Retinal pigment epithelial cell (primary cell): ENCODE measurements at places on chromosomes 12 and 14.

- peak; percentile 43 for DNase-seq
Measured at GRCh38 chr14:65745396-65746190, 333.1 kb downstream of the FUT8 start.

DNA sequence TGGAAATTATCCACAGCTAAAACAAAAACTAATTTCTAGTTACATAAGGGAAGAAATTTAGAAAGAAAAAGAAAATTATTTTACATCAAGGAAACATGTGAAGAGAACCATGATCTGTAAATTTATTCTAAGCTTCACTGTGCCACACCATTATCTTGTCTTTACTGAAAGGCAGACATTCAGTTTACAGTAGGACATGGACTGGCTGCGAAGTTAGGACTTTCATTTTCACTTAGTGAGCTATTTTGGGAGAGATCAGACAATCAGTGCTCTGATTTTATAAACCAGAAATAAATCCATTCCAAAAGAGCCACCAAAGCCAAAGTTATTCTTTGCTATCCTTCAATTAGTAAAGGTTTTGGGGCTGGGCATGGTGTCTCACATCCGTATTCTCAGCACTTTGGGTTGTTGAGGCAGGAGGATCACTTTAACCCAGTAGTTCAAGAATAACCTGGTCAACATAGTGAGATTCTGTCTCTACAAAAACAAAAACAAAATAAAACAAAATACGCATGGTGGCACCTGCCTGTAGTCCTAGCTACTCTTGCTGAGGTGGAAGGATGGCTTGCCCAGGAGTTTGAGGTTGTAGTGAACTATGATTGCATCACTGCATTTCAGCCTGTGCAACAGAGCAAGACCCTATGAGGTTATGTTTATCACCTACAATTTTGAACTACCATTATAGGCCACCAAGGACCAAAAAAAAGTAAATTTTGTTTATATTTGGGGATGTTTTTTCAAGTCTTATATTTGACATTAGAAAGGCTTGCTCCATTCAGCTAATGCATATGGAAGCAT, 1084.8 kb upstream of the ATXN7L3B start:
- no peak for DNase-seq

- no peak for DNase-seq
Measured at GRCh38 chr12:122139941-122140340, 34.1 kb downstream of the IL31 start.

- no peak for DNase-seq
Measured at GRCh38 chr14:68786491-68787091, 6.3 kb downstream of the ZFP36L1 start.

DNA sequence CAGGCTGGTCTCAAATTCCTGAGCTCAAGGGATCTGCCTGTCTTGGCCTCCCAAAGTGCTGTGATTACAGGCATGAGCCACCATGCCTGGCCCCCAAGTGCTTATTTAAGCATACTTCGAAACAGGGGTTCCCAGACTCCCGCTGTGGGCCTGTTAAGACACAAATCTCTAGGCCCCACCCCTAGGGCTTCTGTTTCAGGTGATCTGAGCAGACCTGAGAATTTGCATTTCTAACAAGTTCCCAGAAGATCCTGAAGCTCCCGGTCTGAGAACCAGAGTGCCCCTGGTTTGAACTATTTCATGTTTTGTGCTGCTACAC, 25.0 kb downstream of the GCH1 start:
- DNase-seq = no peak

DNA sequence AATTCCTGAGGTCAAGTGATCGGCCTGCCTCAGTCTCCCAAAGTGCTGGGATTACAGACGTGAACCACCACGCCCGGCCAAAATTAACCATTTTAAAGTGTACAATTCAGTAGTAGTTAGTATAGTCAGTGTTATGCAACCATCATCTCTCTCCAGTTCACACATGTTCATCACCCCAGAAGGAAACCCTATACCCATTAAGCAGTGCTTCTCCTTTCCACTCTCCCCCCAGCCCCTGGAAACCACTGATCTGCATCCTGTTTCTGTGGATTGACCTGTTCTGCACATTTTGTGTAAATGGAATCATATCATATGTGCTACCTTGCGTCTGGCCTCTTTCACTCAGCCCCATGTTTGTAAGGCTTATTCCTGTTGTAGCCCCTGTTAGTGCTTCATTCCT, 52.2 kb downstream of the PHETA1 start:
- DNase-seq = no peak

DNA sequence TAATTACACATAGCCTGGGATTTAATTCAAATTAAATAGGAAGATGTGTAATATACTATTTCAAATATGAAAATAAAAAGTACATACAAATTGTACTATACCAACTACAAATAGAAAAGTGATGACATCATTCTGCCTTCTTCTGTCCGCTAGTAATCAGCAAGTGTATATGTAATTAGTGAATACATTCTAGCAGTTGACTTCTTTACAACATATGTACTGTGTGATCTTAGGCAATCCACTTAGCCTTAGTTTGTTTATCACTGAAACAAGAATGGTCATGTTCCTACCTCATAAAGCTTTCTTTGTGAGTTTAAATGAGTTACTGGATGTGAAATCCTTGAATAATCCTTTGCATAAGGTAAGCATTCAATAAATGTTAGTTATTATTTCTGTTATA, 7.8 kb upstream of the LUM start:
- no peak for DNase-seq

DNA sequence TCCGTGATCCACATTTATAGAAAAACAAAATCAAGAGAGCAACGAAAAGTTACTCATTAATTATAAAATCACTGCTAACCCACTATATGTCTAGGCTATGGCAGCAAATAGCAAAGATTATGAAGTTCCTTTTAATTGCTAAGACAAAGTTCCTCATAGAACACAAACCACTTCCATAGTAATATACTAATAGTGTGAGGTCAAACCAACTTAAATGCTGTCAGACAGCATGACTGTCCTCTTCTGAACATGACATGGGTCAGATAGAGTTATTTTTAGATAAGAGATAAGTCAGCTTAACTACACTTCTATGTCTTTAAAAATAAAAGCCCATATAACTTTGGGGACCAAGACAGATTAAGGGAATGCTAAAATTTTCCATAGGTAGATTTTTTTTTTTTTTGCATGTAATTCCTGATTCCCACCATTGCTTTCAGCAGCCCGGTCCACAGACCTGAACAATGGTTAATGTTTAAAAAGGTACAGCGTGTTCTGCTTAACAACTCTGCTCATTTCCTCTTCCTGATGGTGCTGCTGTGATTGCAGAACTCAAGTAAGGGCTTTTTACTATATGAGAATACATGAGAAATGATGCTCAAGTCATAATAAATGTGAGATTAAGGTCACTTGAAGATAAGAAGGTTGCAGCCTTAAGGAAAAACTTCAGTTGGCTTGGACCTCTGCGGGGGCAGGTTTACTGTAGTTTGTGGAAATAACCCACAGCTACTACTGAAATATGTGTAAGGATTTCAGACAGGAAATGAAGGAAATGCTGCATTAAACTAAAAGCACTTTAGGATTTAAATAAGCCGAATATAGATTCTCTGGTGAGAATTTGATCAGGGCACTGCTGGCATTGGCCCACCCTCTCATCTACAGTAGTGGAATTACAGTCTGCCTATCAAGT, 37.7 kb upstream of the DUSP6 start:
- DNase-seq = no peak

GRCh38 chr12:93569301-93569655, 3.2 kb upstream of the SOCS2 start:
- no peak for DNase-seq

- no peak for DNase-seq
Measured at GRCh38 chr14:99217066-99217955, 54.7 kb downstream of the BCL11B start.

- DNase-seq = no peak
Measured at GRCh38 chr12:53701518-53702264, 25.6 kb downstream of the CALCOCO1 start.

DNA sequence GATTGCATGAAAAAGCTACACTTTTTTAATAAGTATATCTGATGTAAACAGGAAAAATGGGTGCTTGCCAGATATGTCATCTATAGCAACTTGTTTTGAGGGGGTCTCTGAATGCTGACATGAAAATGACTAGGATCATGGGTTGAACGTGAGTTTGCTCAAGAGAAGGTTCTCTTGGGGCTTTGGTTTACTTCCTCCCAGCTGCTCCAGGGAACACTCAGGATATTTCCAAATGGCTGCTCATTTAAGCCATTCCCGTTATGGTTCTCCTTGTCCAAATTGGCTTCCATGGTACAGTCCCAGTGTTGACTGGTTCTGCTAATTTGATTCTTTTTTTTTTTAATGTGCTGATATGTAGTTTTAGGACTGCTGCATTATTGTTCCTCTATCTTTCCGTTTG, 118.3 kb downstream of the ETV6 start:
- DNase-seq = no peak

DNA sequence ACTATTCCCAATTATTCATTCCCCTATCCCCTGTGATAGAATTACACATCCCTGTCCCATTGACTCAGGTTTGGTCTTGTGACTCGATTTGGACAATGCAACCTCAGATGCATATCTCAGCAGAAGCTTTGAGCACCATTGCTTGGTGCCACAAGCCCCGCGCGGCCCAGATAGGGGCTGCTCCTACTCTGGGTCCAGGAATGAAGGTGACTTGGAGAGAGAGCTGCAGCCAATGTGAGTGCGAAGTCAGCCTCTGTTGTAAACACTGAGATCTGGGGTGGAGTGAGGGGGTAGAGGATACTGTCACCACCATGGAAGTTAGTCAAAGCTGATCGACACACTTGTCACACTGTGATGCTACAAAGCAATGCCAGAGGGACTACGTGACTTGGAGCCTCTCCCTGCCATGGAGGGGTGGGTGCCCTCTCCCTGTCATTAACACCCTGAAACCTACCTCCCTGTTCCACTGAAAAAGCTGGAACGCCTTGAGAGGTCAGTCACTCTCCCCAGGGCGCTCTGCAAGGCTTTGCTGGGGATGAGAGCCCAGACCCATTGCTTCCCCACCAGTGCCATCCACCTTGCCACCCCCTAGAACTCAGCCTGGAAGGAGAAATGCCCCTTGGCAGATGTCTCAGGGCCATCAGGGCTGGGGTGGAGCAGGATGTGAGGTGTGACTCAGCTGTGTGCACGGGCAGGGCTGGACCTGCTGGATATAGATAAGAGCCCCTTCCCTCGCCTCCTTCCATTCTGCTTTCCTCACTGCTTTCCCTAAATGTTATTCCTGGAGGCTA, 6.6 kb upstream of the PLEK2 start:
- DNase-seq = no peak

DNA sequence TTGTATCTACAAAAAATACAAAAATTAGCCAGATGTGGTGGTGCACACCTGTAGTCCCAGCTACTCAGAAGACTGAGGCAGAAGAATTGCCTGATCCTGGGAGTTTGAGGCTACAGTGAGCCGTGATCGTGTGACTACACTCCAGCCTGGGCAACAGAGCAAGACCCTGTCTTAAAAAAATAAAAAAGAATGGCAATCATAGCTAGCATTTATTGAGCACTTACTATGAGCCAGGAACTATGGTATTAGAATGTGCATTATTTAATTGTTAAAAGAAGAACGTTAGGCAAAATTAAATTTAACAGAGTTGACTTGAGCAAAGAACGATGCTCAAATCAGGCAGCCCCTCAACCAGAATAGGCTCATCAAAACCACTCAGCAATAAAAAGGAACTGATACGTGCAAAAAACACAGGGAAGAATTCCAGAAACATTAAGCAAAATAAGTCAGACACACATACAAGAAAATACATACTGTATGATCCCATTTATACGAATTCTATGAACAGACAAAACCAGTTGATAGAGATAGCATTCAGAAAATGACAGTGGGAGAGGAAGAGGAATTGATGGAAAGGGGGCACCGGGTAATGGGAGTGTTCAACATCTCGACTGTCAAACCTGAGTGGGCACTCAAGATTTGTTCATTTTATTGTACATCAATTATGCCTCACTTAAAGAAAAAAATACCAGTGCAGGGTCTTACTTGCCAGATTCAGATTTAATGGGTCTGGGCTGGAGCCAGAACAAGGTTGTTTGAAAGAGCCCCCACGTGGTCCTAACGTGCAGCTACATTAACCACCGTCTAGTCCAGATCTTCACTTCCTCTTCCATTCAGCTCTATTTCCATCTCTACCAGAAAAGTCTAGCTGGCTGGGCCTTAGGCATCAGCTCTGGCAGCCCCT, 8.0 kb downstream of the SCNN1A start:
- no peak for DNase-seq

DNA sequence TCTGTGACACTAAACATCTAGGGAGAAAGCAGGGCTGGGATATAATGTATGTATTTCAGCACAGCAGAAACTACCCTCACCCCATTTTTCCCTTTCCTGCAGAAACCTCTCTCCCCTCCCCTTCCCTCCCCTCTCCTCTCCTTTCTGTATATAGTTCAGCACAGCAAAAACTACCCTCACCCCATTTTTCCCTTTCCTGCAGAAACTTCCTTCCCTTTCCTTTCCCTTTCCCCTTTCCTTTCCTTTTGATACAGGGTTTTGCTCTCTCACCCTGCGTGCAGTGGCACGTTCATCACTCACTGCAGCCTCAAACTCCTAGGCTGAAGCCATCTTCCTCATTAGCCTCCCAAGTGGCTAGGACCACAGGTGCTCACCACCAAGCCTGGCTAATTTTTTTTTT, 2.1 kb downstream of the PMEL start:
- DNase-seq = no peak
